ENCODE measurements at places on chromosomes 1 and 21.

DNA sequence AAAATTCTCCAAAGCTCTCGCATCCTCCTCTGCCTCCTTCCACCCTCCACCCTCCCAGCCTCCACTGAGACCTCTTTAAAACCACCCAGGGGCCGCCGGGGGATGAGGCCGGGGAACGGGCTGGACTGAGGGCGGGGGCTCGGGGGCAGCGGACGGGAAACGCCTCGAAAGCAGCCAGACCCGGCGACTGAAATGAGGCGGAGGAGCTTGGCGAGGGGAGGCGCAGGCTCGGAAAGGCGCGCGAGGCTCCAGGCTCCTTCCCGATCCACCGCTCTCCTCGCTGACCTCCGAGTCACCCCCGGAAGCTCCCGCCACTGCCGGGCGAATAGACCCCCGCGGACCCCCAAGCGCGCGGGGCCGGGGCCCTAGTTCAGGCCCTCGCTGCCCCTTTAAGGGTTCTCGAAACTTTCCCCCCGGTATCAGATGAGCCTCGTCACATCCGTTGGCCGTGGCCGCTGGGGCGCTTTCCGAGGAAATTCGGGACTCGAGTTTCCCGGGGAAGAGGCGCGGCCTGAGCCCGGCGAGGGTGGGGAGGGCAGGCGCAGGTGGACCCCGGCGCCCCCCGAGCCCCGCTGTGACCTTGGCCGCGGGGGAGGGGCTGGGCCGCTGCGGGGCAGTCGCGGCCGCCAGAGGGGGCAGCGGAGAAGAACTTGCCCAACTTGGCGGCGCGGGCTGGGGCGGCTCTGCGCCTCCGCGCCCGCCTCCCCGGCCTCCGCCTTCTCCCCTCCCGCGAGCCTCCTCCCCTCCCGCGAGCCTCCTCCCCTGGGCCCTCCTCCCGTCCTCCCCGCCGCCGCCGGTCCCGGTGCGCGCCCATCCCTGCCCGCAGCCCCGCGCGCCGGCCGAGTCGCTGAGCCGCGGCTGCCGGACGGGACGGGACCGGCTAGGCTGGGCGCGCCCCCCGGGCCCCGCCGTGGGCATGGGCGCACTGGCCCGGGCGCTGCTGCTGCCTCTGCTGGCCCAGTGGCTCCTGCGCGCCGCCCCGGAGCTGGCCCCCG lies at the start of gene BACE2:
Gene BACE2, plus strand, starts transcription at position 813 of the 995 bp plus-strand sequence. Its CDS starts 104 bp downstream, at position 917.
- DNase-seq: peak; percentile 86

DNA sequence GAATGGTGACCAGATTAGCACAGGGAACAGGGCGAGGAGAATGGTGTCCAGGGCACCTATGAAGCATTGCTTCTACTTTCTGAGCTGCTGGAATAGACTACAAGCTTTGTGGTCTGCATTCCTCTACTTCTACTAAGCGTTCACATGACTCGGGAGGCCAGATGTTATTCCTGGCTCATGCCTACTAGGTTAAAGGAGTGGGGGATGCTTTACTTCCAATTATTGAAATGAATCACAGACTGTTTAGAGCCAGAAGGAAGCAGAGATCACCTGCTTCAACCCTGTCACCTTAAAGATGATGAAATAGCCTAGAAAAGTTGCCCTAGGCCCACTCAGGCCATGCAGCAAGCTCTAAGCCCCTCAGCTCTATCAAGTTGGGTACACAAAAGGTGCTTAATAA lies 633.5 kb downstream of the KIF26B start:
- DNase-seq: peak; percentile 94

- no peak for DNase-seq
Observed at GRCh38 chr1:247322849-247323586, 8.6 kb downstream of the ZNF496 start.

GRCh38 chr1:56898005-56898373 lies 43.4 kb downstream of the C8A start:
- no peak for DNase-seq

GRCh38 chr21:33587792-33588484 lies 546 bp downstream of the DONSON start:
- peak; percentile 28 for DNase-seq

- DNase-seq: peak; percentile 54
Observed at GRCh38 chr1:64675718-64676345, 69.0 kb upstream of the RAVER2 start.

GRCh38 chr1:13546791-13547190 lies 33.0 kb upstream of the LRRC38 start:
- DNase-seq: no peak

- peak; percentile 48 for DNase-seq
Observed at GRCh38 chr1:112172294-112172882, 182.9 kb upstream of the KCND3 start.

DNA sequence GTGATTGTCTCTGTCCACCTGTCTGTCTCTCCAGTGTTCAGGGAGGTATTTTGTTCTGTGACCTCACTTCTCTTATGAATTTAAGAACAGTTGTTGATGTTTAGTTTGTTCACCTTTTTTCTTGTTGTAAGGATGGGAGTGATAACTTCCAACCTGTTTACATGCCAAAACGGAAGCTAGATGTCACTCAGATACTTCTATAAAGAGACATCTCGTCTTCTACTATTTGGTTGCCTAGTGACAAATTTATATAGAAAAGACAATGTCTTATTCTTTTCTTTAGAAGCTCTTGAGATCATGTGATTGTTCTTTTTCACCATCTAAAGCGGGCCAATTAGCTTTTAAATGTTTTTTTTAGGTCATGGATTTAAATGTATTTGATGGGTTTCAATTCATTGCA lies 33.8 kb downstream of the PRSS38 start:
- DNase-seq: no peak

DNA sequence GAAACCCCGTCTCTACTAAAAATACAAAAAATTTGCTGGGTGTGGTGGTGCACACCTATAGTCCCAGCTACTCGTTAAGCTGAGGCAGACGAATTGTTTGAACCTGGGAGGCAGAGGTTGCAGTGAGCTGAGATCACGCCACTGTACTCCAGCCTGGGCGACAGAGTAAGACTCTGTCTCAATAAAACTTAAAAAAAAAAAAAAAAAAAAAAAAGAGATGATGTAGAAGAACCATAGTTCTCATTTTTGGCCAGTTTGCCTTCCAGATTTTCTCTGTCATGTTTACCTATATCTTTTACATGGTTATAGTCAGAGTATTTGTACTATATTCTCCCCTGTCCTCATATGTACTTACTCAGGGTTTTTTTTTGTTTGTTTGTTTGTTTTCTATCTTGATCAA lies 53.6 kb downstream of the UCK2 start:
- DNase-seq: no peak

DNA sequence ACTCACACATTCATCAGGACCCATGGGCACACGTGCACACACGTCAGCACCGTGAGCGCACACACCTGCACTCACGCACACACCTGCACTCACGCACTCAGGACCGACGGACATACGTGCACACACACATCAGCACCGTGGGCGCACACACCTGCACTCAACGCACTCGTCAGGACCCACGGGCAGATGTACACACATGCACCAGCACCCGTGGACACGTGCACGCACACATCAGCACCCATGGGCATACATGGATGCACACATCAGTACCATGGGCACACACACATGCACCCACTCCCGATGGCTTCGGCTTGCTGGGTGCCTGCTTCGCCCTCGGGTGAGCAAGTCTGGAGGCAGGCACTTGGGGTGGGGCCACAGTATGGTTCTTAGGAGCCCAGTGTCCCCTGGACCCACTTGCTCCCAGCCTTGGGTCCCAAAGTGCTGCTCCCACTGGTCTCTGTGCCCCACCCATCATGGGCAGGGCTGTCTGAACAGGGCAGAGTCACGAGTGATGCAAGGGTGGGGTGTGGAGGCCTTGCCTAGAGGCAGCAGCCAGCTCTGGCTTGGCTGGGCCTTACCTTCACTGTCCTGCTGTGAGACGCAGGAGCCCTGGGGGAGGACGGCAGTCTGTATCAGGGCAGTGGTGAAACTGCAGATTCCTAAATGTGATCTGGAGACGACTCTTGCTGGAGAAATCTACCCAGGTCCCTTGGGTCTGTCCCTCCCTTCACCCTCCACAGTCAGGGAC lies 49.8 kb downstream of the SKI start:
- DNase-seq: no peak

DNA sequence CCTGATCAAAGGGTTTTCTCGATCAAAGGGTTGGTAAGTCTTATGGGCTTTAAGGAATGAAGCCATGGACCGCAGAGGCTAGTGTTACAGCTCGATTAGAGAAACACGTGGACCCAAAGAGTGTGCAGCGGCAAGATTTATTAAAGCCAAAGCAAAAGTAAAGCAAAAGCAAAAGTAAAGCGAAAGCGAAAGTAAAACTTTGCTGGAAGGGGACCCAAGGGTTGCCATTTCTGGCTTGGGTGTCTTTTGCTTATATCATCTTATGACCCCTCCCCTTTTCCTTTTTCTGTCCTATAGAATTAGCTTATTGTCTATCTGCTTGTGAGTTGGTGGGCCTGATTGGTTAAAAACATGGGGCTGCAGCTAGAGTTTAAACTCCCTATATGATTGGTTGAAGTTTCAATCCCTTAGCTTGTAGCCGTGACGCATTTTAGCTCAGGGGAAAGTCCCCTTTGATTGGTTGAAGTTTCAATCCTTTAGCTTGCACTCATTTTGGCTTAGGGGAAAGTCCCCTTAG lies 957.0 kb downstream of the AMY1C start:
- peak; percentile 2 for DNase-seq

GRCh38 chr21:33377221-33377920 lies 25.8 kb upstream of the IFNGR2 start:
- no peak for DNase-seq

GRCh38 chr1:245877976-245878375 lies 629.1 kb downstream of the SMYD3 start:
- no peak for DNase-seq

DNA sequence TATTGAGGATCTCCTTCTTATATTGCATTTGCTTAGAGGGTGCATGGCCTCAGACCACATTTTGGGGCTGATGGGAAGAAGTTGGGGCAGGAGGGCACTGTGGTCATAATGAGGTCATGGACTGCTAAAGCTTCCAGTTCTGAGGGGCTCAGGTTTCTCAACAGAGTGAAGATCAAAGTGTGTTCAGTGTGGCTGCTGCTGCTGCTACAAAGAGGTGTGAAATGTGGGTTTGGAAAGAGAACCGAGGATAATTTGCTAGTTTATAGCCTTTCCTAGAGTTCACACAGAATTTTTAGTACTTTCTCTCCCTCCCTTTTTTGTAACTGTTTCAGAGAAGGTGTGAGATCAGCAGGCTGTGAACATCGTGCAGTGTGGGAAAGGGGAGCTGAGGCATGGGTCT lies 73.3 kb downstream of the CACNA1E start:
- no peak for DNase-seq

DNA sequence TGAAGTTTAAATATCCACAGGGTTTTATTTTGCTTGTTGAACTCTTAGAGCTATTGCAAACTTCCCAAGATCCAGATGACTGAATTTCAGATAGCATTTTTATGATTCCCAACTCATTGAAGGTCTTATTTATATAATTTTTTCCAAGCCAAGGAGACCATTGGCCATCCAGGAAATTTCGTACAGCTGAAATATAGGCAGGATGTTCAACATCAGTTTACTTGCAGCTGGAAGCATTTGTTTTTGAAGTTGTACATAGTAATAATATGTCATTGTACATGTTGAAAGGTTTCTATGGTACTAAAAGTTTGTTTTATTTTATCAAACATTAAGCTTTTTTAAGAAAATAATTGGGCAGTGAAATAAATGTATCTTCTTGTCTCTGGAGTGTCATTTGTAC lies 32.8 kb upstream of the DDR2 start:
- DNase-seq: no peak

DNA sequence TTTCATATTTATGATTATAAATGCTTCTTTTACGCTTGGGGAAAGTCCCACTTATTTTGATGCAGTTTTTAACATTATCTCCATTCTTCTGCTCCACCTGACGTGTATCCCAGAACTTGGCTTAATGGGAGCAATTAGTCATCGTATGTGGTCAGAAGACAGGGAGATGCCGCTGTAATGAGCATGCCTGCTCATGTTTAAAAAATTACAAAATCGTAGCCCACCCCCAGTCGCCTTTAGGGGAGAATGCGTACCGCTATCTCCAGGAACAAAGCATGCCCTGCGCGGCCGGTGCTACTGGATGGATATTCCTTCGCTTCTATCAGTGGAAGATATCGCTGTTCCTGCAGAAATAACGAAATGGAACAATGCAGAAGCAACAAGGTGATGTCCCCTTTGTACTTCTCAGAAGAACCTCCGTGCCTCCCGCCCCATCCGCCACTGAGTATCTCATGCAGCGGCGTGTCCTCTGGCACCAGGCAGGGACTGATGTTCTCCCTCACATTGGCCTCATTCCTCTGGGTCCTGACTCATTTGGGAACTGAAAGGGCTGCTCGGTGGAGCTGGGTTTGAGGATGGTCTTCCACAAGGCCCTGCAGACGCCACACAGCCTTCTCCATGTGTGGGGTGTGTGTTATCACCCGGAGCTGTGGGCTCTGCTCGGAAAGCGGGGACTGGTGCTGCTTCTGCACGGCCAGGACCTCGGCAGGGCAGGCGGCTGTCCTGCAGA lies 116.3 kb upstream of the COL6A1 start:
- DNase-seq: peak; percentile 71

- no peak for DNase-seq
Observed at GRCh38 chr1:106063510-106063909, 993.0 kb upstream of the PRMT6 start.

DNA sequence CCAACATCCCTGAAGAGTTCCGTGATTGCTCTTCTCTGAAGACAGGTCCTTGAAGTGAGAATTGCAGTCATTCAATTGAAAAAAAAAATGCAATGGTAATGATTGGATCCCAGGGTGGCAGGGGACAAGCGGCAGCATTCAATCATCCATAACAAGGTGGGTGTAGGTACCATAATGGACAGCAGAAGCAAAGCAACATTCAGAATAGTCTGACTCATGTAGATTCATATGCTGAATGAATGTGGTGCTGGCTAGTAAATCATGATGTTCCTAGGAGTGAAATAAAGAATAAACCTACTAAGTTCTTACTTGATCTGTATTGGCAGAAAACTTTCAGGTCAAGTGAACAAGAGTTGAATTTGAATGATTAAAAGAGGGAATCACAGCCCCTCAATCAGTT lies 319.6 kb downstream of the GPATCH2 start:
- no peak for DNase-seq

- DNase-seq: no peak
Observed at GRCh38 chr1:193705554-193705981, 519.2 kb upstream of the B3GALT2 start.

DNA sequence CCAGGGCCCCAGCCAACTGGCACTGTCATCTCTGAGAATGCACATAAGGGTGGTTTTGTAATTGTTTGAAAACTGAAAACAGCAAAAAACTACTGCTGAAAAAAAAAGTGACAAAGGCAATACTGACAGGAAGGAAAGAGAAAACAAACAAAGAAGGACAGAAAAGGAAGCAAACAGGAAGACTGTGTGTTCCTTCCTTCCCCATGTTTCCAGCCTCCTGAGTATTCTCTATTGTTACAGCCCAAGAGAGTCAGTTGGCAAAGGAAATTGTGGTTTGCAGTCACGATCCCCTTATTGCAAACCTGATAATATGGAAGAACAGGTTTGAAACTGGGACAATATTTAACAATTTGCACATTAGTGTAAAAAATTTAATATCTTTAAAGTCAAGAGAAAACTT lies 1177.6 kb downstream of the PLA2G4A start:
- no peak for DNase-seq
